ENCODE measurements at places on chromosomes 3 and 15. TPM values are rescaled to one million over a fixed set of nuclear protein-coding genes. Genes with fewer than 3 reads are reported as not detected.

DNA sequence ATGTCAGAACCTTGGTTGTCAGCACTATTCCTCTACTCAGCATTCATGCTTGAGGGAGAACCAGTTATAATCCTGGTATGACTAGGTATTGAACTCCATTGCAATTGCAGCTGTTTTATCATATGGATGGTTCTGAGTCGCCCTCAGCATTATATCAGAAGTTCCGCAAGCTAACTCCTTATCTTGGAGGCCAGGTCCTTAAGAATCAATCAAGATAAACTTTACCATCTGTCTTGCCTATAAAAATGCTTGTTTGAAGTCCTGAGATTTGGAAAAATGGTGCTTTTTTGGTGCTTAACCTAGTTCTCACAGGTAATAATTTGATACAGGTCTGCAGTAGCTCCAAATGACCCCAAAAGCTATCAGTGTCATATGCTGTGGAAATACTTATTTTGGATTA, 16.3 kb upstream of the PLSCR1 start:
- no peak for DNase-seq

GRCh38 chr3:42061025-42061712, 30.0 kb upstream of the TRAK1 start:
- no peak for DNase-seq

Gene SLC22A13
- 0.98 TPM for total RNA-seq

GRCh38 chr15:40953713-40954074, 423 bp downstream of the CHAC1 start:
- no peak for DNase-seq

Gene NPAP1
- not detected for total RNA-seq

- no peak for DNase-seq
Measured at GRCh38 chr3:13372656-13373055, 47.5 kb downstream of the NUP210 start.

GRCh38 chr15:44711743-44712345, 527 bp downstream of the B2M start:
- DNase-seq: peak; percentile 75

- peak; percentile 94 for DNase-seq
Measured at GRCh38 chr3:107522510-107523288, at the start of gene BBX. BBX (plus strand) TSS chr3:107522962; CDS start chr3:107710461, 187,499 bp downstream.

DNA sequence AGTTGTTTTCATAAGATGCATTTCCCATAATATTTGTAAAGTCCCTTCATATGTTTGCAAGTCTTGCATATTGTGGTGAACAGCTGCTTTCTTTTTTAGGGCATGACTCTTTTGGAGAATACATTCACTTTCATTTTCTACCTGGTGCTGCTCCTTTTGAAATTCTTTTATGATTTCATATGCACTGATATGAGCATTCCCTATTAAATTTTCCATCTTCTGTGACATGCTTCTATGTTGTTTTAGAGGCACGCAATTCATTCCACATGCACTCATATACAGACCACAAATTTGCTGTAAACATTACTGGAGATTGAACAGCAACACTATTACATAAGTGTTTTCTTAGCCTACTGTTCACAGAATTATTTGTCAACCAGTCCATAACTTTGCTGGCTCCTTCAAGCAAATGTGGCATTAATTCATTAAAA, 92.8 kb upstream of the TNFSF10 start:
- DNase-seq: no peak

DNA sequence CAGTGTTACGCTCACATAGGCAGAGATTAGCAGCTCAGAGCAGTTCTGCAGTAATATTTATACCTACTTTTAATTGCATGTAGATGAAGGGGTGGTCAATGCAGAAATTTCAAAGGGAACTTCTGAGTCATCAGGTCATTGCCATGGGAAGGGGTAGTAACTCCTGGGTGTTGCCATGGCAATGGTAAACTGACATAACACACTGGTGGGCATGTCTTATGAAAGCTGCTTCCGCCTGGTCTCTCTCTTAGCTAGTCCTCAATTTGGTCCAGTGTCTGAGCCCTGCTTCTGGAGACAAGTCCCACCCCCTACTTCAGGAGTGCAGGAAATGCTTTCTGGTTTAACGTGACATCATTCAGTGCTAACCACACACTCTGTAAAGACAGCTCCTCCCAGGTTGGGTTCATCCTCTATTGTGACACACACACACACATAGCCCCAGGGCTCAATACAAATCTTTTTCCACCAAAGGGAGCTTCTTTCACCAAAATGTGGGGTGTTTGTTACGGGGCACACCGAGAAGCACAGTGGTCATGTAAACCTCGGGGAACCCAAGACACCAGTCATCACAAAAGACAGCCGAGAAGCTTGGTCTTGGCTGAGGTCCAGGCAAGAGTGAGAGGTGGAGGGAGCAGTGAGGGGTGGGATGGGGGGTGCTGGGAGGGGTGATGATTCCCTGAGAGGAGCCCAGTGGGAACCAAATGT, 74.5 kb downstream of the TLE3 start:
- no peak for DNase-seq

GRCh38 chr3:62688050-62688449, 187.2 kb downstream of the CADPS start:
- no peak for DNase-seq

DNA sequence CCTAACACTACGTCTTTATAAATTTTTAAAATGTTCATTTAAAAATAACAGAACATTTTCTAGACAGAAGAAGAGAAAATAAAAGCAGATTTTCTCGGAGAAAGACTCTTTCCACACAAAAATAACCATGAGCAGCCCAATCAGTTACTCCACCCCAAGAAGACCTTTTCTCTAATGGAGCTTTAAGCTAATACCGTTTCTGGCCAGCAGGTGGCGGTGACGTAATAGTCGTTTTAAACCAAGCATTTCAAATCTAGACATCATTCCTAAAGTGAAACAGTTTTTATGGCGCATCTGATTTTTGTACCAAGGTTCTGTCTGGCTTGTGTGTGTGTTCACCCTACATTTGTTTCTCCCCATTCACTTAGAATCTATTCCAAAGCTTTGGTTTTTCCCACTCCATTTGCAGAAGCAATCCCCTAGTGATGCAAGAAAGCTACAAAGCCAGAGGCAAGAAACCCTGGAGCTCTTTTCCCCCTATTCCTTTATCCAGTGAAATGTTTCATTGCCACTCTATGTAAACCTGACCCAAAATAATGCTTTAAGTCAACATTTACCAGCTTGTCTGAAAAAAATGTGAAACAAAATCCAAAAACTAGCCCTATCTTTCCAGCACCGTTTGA, 336.7 kb upstream of the IGF1R start:
- DNase-seq: peak; percentile 92

Gene C15orf61
- 4.9 TPM for total RNA-seq

Gene IGSF10
- 1.2 TPM for total RNA-seq

DNA sequence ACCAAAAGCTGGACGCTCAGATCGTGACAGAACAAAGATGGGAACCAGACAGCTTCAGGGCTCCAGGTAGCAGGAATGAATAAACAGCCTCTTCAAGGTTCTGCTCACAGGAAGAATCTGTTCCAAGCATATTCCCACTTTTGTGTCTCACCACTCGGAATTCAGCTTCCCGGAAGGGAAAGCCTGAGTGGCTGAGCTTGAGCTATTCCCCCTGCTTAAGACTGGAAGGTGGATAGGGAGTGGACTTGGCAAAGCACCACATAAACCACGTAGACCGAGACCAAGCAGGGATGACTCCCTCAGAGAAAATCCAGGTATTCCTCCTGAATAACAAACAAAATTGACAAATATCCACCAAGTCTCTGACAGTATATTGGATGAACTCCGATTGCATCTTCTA, 180.2 kb upstream of the NR2F2 start:
- no peak for DNase-seq

DNA sequence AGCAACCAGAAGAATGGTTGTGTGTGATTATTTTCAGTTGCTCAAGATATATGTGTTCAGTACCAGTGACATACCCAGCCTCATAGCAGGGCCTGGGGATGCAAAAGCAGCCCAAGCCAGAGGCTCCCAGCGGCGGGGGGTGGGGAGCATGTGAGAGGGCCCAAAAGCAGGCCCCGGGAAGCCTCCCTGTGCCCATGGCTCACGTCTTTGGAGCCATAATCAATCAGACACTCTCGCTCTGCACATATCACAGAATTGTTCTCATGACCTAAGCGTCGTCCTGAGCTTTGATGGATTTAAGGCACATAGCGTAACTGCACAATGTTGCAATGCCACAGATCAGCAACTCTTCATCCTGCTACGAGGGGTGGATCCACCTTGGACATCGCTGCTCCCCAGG, 20.8 kb downstream of the KLHL25 start:
- no peak for DNase-seq

DNA sequence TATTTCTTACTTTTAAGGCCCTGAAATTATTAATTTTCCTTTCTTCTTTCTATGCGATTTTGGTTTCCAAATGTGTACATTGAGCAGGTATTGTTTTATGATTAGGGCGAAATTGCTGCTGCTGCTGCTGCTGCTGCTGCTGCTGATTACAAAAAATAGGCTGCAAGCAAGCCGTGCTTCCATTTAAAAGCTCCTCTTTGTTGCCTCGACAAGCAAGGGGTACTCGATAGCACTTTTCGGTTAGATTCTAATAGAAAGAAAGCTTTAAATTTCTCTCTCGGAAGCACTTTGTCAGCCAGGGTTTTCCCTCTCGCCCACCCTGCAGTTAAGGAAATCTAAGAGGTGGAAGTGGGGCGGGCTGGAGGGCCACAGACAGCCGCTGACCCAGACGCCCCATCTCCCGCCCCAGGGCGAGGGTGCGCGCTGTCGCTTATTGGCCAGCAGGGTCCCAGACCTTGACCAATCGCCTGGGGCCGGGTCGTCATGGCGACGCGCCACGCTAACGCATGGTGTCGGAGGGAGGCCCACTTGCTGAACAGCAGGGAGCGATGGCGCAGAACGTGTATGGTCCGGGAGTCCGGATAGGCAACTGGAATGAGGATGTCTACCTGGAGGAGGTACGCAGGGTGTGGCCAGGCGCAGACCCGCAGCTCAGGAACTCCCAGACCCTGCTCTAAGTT, at the start of gene CFAP161:
Gene CFAP161, plus strand, starts transcription at position 489 of the 680 bp plus-strand sequence. Its CDS starts 60 bp downstream, at position 549.
- DNase-seq: peak; percentile 85

Gene HIGD2B
- total RNA-seq: not detected

- peak; percentile 55 for DNase-seq
Measured at GRCh38 chr3:13477943-13478342, 2.2 kb upstream of the HDAC11 start.

DNA sequence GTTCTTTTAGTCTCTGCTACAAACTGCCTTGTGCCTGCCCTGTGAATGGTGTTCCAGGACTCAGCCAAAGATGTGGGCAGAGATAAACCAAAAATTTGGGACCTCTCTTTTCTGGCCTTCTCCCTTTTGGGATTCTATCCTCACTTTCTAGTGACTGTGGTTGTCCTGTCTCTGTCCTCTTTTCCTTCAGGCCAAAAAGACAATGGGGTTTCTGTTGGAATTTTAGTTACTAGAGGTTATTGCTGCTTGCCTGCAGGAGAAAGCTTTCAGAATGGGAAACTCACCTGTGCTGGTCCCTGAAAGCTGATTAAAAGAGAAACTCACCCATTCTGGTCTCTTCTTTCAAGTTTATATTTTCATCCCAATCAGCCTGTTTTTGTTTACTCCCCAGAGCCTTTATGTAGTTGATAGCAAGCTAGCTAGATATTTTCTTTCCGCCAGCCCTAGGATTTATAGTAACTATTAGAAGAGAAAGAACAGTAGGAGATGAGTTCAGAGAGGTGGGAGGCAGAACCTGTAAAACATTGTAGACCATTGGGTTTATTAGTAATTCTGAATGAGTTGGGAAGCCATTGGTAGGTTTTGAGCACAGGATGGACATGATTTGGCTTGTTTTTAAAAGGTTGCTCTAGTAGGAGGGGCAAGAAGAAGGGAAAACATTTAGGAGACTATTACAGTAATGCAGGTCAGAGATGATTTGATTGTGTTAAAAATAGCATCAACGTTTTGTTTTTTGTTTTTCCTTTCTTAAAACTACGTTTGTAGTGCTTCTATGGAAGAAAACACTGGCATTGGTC, 138.9 kb downstream of the TCF12 start:
- no peak for DNase-seq

Gene MYRIP
- 8.4 TPM for total RNA-seq

Gene LRRIQ4
- total RNA-seq: not detected
